ENCODE measurements at places on chromosomes 7 and 10.
A peak's percentile ranks its signal among the peaks of the same experiment; 100 is the strongest.

- no peaks in the 10 kb centered on the region for H3K4me1 ChIP-seq
- peak overlapping the region; percentile 45 for H3K27ac ChIP-seq
- no peaks in the 10 kb centered on the region for H3K36me3 ChIP-seq
- no peak for DNase-seq
Observed at GRCh38 chr10:113300617-113301016, 252.2 kb upstream of the HABP2 start.

DNA sequence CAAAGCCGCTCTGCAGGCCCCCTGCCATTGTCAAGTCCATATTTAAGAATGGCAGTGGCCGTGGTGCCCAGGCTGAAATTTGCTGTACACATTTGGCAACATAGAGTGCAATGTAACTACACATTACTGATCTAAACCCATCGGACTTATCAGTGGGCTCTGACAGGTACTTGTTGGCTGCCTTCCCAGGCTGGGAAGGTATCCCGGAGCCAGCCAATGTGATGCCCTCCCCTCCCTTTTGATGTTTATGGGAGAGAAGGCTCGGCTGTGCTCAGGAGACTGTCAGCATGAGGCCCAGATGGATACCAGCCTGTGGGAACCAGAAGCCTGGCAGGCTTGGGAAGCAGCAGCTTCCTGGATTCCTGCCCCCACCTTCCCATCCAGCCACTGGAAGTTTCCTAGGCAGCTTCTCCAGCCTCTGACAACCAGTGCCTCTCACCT, 146.1 kb upstream of the TCF7L2 start:
- no peak overlapping the region for H3K4me3 ChIP-seq
- no peaks in the 10 kb centered on the region for H3K36me3 ChIP-seq
- peaks cover 2% of the 10 kb centered on the region for H3K4me1 ChIP-seq
- H3K27ac ChIP-seq, result no peak overlapping the region

DNA sequence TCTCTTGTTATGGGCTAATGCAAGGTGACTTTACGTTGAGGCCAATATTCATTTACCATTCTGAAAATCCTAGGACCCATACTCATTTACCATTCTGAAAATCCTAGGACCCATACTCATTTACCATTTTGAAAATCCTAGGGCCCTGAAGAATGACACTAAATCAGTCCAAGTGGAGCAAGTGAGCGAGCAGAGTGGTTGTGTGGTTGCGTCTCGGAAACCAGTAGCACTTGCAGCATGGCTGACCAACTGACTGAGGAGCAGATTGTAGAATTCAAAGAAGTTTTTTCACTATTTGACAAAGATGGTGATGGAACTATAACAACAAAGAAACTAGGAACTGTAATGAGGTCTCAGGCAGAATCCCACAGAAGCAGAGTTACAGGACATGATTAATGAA, 6.9 kb downstream of the SAR1A start:
- DNase-seq, result no peak
- peaks cover 2% of the 10 kb centered on the region for H3K36me3 ChIP-seq
- H3K4me3 ChIP-seq, result peak overlapping the region; percentile 82
- peak overlapping the region; percentile 37 for H3K27ac ChIP-seq
- H3K27me3 ChIP-seq, result no peaks in the 10 kb centered on the region

GRCh38 chr7:158356454-158356853, 231.2 kb downstream of the PTPRN2 start:
- peaks cover 19% of the 10 kb centered on the region for H3K27me3 ChIP-seq
- no peaks in the 10 kb centered on the region for H3K4me1 ChIP-seq
- H3K4me3 ChIP-seq, result no peak overlapping the region

GRCh38 chr10:66747451-66747850, 178.4 kb upstream of the LRRTM3 start:
- H3K4me3 ChIP-seq, result no peak overlapping the region
- no peak overlapping the region for H3K27ac ChIP-seq
- no peak for DNase-seq
- H3K36me3 ChIP-seq, result no peaks in the 10 kb centered on the region
- no peaks in the 10 kb centered on the region for H3K4me1 ChIP-seq

DNA sequence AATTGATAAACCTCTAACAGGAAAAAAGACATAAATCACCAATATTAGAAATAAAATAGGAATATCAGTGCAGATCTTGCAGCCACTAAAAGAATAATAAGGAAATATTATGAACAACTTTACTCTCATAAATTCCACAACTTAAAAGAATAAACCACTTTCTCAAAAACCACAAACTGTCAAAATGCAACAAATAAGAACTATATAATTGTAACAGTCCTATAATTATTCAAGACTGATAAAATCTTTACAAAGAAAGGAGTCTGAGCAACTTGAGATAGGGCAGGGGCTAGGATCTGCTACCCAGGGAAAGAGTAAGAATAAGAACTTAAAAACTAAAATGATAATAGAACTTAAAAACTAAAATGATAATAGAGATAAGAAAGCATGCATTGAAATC, 169.5 kb upstream of the GDF10 start:
- peaks cover 6% of the 10 kb centered on the region for H3K4me1 ChIP-seq
- peaks cover 7% of the 10 kb centered on the region for H3K27me3 ChIP-seq
- DNase-seq, result no peak
- H3K27ac ChIP-seq, result peak overlapping the region; percentile 19
- no peak overlapping the region for H3K4me3 ChIP-seq

- no peak for DNase-seq
- H3K27me3 ChIP-seq, result peaks cover 42% of the 10 kb centered on the region
- no peaks in the 10 kb centered on the region for H3K4me1 ChIP-seq
Observed at GRCh38 chr7:44288381-44288685, 37.1 kb downstream of the CAMK2B start.

- peaks cover 10% of the 10 kb centered on the region for H3K27me3 ChIP-seq
- peaks cover 4% of the 10 kb centered on the region for H3K4me1 ChIP-seq
- H3K4me3 ChIP-seq, result no peak overlapping the region
- H3K27ac ChIP-seq, result no peak overlapping the region
- DNase-seq, result no peak
Observed at GRCh38 chr7:95688931-95689495, 83.3 kb upstream of the DYNC1I1 start.

DNA sequence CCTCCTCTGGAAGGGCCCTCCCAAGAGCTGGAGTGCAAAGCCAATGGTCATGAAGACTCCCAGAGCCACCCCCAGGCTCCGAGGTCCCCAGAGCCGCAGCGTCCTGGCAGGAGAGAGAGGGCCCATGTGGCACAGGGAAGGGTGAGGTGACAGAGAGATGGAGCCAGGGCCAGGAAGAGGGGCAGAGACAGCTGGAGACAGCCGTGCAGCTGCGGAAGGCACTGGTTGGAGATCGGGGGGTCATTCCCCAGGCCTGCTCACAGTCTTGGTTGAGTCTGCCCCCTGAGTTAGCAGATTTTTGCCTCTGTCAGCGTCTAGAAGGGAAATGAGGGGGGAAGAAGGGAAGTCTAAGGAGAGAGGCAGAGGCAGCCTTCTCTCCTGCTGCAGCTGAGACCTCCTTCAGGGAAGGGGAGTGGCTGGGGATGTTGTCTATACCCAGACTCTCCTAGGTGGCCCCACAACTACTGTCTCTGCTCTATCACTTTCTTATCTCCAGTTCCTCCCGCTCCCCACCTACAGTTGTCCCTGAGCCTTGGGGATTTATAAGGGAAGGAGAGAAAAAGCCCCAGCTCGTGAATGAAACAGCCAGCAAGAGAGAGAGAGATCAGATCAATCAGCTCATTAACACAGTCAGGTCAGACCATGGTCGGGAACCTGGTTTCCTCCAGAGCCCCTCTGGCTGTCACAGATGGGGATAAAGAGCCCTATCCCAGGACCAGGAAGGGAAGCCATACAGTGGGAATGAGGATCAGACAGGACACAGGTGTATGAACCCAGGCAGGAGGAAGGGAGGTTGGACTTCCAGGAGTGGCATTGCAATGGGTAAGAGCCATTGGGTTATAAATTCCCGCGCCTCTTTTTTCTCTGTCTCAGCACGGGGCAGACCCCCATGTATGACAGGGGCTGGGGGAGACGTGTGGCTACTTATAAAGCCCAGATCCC, 1.2 kb downstream of the GAL3ST4 start:
- DNase-seq, result no peak
- peaks cover 5% of the 10 kb centered on the region for H3K36me3 ChIP-seq
- peak overlapping the region; percentile 94 for H3K4me3 ChIP-seq

DNA sequence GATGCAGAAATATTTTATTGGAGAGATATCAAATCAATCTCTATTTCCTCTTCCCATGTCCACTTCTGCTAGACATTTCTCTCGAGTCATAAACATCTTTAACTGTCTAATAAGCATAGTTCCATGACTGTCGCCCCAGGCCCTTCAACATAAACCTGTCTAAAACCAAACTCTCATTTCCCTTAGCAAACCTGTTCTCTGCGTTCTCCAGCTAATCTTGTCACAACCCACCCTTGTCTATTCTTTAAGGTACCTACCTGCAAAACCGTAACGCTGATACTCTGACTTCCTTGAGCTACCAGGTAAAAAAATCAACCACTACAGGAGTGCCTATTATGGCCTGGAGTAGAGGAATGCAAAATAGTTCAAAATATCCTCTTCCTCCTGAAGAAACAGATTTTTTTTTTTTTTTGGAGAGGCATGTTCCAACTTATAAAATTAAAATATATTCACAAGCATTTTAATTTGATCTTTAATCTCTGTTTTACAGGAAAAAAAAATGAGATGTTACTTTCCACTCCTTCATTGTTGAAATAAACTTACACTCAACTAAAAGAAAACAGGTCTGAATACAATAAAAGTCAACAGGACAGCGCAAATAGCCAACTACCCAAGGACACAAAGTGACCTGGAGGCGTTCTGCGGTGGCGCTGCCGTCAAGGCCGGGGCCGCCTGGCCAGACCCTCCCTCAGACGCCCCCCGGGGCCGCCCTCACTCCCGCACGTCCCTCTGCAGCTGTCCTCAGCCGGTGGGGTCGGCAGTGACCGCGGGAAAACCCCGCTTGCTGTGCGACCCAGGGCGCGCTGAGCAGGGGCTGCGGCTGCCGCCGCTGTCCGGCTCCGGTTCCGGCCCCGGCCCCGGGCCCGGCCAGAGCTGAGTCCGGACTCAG, 765 bp downstream of the SLC25A40 start:
- H3K4me3 ChIP-seq, result peak overlapping the region; percentile 96
- H3K27me3 ChIP-seq, result no peaks in the 10 kb centered on the region
- H3K36me3 ChIP-seq, result peaks cover 6% of the 10 kb centered on the region
- peaks cover 33% of the 10 kb centered on the region for H3K4me1 ChIP-seq

DNA sequence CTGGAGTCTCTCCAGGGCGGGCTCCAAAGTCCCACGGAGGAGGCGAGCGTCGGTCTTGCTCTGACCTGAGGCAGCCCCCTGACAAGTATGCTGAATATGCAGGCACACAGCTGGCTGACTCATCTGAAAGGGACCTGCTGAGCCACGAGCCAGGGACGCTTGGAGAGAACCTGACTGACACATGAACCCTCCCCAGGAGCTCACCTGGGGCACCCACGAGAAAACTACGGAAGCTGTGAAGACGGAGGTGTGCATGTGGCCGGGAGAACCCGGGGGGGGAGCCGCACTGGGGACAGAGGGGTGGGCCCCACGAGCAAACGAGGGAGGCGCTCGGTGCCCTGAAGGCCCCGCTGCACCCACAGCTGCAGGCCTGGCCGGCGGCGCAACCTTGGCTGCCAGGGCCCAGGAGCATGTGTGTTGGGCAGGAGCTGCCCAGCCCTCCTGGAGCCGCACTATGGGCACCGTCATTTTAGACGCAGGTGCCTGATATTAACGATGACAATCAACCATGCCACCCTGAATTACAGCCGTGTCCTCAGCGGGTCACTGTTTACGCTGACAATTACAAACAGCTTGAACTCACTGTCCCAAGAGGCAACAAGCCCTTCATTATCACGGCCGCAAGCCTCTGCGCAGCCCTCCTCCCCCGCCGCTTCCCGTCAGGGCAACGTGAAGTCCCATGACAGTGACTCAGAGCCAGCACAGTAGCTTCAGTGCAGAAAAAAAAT, 64.7 kb downstream of the DIP2C start:
- DNase-seq, result no peak
- H3K4me3 ChIP-seq, result no peak overlapping the region
- no peak overlapping the region for H3K27ac ChIP-seq
- no peaks in the 10 kb centered on the region for H3K36me3 ChIP-seq
- peaks cover 56% of the 10 kb centered on the region for H3K27me3 ChIP-seq

- no peak overlapping the region for H3K4me3 ChIP-seq
- H3K36me3 ChIP-seq, result no peaks in the 10 kb centered on the region
Observed at GRCh38 chr7:85041605-85042216, 145.1 kb downstream of the SEMA3D start.

DNA sequence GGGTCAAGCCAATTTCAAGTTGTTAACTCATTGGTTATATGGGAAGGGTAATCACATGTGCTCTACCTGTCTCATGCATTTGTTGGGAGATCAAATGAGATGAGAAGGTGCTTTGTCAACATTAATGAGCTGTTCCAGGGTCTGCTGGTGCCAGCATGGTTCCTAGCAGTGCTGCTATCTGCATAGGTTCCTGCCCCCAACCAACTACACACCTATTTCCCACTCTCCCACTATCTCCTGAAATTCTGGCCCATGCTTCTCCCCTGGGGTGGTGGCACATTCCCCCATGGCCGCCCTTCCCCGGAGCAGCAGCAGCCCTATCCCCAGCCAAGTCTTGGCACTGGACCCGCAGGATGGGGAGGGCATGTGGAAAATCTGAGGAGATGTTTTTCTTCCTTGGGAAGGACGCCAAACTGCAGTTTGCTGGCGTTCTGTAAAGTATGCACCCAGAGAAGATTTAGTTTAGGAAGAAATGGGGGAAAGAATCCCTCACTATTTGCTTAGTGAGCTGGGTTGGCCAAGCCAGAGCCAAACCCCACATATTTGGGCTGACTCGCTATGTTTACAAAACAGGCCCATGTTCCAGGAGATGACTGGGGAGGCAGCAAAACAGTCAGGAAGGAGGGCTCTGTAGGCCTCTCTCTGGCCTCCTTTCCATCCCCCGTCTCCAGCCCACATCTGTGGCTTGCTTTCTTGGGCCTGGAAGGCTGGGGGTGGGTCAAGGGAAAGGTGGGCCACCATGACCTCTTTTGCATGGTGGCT, 42.5 kb downstream of the PPP1R3C start:
- H3K27ac ChIP-seq, result no peak overlapping the region
- peaks cover 4% of the 10 kb centered on the region for H3K36me3 ChIP-seq
- H3K4me3 ChIP-seq, result no peak overlapping the region
- no peaks in the 10 kb centered on the region for H3K4me1 ChIP-seq

DNA sequence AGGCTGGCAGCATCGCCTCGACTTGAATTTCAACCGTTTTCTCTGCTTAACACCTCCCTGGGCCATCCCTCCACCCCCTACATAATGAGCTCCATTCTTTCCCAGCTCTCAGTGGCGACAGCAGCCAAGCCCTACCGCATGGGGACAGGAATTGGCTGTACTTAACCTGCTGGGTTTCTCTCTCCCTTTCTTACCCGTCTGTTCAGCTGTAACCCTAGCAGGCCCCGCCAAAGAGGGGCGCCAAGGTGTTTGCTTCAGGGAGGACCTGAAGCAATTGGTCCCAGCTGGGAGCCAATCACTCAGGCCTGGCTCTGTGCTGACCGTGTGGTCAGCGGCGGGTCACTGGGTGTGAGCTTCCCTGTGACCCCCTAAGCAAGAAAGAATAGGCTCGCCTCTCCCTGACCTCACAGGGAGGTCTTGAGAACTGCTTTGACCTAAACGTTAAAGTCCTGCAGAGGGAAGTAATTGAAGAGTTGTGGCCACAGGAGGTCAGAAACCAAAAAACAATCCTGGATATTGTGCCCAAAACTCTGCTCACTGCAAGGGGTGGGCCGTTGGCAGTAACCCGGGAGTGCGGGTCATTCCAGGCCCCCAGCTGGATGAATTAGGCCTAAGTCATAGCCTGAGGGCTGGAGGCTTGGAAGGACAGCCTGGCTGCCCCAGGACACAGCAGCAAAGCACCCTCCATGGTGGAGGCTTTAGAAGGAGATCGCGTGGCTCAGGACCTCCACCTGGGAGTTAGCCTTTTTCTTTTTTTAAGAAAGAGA, 114.6 kb downstream of the ITIH5 start:
- H3K4me3 ChIP-seq, result no peak overlapping the region
- no peak overlapping the region for H3K27ac ChIP-seq
- peaks cover 6% of the 10 kb centered on the region for H3K4me1 ChIP-seq
- no peak for DNase-seq
- H3K27me3 ChIP-seq, result peaks cover 44% of the 10 kb centered on the region
- H3K36me3 ChIP-seq, result no peaks in the 10 kb centered on the region

Data from T-helper 17 cell (primary cell).